ENCODE measurements at places on chromosomes 3 and 15.

GRCh38 chr15:100721758-100722550, 119.6 kb downstream of the ASB7 start:
- no peak for DNase-seq

- DNase-seq, result no peak
Observed at GRCh38 chr15:75723847-75724660, 11.4 kb upstream of the CSPG4 start.

DNA sequence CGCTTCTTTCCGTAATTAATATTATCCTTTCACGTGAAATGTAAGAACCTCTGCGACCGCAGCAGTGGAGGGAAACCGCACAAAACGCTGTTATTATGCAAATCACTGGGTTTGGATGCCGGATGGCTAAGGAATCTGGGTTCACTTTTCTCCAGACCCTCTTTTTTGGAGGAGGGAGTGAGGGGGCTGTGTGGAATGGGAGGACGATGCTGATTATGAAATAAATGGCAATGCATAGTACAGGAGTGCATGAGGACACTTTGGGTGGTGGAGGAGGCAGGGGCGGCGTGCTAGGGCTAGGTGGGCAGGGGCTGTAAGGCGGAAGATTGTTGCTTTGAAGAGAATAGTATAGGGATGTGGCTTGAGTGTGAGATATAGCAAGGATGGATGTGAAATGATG, 1.8 kb downstream of the CADM2 start:
- DNase-seq, result no peak

GRCh38 chr3:51887620-51888019, 12.2 kb upstream of the IQCF5 start:
- DNase-seq, result no peak

Measured in GM12891 (cell line).